NCI-H1930 (cell line): ENCODE measurements at places on chromosomes 12 and 14.

DNA sequence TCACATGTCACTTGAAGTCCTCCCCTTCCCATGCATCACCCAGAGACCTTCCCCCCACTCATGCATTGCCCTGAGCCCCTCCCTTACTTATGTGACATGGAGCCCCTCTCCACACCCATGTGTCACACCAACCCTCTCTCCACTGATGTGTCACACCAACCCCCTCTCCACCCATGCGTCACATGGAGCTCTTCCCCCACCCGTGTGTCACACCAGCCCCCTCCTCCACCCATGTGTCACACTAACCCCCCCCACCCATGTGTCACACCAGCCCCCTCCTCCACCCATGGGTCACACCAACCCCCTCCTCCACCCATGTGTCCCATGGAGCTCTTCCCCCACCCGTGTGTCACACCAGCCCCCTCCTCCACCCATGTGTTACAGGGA, 30.4 kb downstream of the RTL1 start:
- DNase-seq: no peak

DNA sequence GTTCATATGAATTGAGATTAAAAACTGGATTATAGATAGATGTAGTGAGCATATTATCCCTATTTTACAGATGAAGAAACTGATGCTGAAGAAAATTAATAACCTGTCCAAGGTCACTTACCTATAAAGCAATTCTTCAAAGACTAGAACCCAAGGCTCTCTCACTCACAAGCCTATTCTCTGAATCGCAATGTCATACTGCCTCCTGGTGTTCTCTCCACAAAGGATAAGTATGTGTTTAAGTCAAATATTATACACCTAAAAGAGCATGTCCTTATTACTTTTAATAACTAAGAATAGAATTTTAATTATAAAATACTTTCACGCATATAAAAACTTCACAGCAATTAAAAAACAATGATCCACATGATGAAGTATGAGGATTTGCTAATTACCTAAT, 721.3 kb upstream of the USP15 start:
- DNase-seq: no peak

GRCh38 chr12:7940906-7941305, 4.9 kb upstream of the SLC2A3 start:
- no peak for DNase-seq

DNA sequence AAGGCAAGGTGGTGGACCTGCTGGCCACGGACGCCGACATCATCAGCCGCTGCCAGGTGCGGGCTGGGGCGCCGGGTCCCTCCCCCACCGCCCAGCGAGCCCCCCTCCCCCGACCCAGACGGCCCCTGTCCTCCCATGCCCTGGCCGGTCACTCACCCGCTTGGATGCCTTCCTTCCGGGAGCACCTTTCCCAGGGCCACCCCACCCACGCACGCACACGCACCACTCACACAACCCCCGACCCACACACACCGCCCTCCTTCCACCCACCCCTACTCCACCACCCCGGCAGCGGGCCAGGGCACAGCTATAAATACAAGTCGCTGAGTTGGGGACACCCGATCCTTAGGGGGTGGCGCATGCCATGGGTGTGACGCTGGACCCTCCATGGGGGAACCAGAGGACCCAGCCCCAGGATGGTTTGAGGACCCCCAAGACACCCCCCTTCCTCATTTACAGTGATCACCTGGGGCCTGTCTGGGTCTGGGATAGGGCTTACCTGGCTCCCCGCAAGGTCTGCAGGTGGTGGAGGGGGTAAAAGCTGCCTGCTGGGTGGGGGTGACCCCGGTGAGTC, 465 bp downstream of the ADSS1 start:
- no peak for DNase-seq

- no peak for DNase-seq
Measured at GRCh38 chr14:68969278-68970033, 9.6 kb downstream of the ACTN1 start.

DNA sequence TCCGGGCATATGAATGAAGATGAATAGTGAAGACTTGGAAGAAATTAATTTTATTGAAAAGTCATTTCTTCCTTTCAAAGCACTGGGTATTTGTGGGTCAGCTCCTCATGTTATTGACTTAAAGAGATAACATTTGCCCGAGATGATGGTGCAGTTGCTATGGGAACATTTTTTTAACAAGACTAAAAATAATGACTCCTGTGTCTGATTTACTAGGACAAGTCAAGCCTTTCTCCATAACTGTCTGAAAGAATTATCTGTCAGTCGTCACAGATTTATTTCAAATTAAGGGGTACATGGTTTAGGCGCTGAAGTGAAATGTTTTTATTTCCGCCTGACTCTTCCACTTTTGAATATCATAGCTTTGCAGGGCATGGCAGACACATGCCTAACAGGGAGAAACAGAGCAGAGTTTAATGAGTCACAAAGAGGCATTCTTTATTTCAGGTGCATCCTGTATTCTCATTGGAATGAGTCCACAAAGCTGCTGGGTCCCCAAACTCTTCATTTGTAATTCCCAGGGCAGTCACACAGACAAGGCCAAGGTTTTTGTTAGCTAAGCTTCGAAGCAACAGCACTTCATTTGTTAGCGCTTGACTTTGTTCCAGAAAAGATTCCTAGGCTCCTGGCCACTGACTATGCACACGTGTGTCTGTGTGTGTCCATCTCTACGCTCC, 4.3 kb upstream of the GPHB5 start:
- DNase-seq: no peak

GRCh38 chr14:76918256-76918781, 92.1 kb downstream of the LRRC74A start:
- no peak for DNase-seq

- DNase-seq: no peak
Measured at GRCh38 chr12:56578983-56579546, 51.1 kb downstream of the BAZ2A start.
